ENCODE measurements at places on chromosomes 11 and 22.

GRCh38 chr11:17968206-17968605, 44.6 kb downstream of the SERGEF start:
- no peak for DNase-seq

DNA sequence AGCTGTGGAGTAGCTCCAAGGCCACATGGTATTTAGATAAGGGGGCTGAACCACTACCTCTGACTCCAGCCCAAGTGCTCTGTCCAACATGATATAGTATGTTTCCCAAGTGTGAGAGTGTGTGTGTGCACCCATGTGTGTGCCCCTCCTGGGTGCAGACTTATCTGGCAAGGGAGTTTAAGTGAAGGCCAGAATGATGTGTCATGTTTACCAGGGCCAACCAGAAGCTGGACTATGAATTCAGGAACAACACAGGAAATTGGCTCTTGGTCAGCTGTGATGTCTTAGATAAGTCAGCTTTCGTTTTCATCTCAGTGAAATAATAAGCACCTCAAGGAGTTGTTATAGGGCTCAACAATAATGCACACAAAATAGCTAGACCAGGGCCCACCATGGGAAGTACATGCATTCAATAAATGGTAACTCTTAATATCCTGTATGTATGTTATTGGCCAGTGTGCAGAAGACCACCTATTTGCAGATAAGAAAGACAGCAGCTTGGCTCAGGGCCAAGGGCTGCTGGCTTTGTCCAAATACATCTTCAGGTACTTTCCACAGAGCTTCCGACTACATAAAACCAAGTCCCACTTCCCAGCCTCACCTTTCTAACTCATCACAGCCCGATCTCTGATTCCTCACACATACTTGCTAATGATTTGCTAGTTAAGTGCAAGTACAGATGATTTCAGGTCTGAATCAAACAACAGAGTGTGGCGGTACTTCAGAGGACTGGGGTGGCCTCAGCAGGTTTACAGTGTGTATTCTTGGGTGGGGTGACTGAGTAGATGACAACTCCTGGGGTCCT, 120.9 kb downstream of the ME3 start:
- DNase-seq = no peak

- DNase-seq = no peak
Measured at GRCh38 chr22:46863794-46864193, 101.3 kb downstream of the TBC1D22A start.

DNA sequence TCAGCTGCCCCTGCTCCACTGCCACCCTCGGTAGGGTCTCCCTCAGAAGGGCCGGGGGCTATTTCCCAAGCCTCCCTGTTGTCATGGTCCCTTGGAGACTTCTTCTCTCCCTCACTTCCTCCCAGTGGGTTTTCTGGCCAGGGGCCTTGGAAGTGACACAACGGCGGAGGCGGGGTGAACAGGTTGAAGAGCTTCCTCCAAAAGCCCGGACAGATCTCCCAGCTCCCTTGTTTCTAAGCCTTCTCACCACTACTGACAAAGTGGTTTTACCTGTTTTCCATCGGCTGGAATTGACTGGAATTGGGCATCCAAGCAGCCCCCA, 14.5 kb downstream of the MYH9 start:
- no peak for DNase-seq

- no peak for DNase-seq
Measured at GRCh38 chr11:112661571-112661970, 299.6 kb upstream of the NCAM1 start.

DNA sequence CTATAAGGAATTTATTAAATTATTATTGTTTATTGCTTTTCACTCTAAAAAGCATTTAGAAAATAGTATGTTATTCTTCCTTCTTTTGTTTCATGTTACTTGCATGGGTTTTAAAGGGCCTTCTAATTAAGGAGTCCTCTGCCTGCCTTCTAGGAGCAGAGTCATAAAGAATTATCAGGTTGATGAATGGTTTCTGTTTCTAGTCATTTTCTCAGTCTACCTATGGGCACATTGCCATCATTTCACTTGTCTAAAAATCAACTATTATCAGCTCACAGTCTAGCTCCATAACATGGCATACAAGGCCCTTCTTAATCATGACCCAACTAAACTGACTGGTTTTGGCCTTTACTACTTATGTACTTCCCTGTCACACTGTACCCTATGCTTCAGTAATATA, 16.2 kb downstream of the DYNC2H1 start:
- DNase-seq = no peak

- DNase-seq = no peak
Measured at GRCh38 chr22:47324435-47324990, 562.1 kb downstream of the TBC1D22A start.

DNA sequence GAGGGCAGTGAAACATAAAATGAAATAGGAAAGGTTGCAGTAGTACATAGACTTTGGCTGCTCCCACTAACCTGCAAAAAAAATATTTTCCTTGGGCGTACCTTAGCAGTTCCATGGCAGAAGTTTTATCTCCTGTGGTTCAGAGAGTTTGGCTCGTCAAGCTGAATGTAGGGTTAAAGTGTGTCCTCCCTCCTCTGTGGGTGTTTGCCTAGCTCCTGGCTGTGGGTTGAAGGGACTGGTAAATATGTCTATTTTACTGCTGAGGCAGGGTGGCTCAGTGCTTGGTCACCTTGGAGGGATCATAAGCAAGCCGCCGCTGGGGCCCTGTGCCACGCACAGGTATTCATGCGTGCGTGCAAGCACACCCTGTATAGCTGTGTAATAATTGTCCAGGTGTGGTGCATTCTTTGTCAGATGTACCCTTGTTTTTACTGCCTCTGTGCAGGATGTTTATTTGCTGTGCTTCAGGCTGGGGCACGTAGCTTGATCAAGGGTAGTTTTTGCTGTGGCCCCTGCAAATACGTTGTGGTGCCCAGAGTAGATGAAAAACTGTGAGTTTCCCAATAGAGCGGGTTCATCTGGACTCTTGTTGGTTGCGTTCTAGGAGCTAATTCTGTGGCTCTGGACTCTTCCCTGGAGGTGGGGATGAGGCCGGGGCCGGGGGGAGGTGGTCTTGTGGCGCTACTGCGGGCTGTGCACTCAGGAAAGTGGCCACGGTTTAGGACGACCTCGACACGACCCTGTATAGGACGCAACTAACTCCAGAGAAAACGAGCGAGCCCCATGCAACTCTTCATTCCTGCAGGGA, 732 bp upstream of the SORL1 start:
- DNase-seq = no peak

DNA sequence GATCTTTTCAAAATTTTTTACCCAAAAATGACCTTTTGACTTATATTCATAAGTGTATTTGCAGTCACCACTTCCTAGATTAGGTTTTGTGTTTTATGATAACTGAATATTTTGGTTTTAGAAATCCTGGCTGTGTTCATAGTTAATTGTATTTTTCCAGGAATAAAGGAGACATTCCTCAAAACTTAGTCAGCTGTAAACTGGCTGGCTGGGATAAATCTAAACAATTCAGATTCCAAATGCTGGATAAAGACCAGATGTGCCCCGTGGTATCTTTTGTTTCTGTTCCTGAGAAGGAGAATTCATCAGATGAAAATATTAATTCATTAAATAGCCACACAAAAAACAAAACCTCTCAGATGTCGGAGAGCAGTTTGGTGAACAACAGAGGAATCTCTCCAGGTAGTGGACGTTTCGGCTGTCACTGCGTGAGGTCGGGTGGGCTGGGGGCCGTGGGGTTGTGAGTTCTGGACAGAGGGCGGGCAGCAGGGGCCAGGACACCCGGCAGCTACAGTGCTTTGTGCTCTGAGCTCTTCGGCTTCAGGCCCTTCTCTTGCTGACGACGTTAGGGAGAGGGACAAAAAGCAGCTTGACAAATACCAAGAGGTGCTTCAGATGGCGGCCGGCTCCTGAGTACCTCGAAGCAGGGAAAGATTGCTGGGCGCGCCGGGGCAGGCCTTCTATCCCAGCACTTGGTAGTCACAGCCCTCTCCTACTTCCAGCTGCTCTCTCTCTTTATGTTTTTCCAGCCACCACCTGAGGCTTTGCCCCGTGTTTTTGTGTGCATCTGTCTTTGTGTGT, 24.6 kb downstream of the MOV10L1 start:
- DNase-seq = no peak

DNA sequence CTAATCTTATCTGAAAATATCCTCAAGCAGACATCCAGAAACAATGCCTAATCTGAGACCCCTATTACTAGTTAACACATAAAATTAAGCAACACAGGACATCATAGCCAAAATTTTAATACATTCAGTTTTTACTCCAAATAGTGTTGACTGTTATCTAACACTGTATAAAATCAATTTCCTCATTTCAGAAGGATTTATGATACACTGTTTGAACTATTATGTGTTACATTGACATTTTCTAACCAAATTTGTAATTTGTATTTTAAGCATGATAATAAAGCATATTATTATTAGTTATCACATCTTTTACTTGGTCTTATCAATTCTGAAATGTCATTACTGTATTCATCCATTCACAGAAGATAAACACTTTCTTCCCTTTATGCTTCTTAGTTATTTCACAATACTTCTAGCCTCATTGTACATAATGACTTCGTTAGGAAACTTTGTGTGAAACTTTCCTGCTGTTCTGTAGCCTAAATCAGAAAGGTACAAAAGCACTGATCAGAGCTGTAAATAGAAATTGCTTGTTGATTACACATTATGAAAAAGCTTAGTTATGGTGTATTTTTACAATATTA, 1248.9 kb downstream of the JRKL start:
- no peak for DNase-seq

GRCh38 chr22:45163099-45163450, 650 bp upstream of the NUP50 start:
- no peak for DNase-seq

DNA sequence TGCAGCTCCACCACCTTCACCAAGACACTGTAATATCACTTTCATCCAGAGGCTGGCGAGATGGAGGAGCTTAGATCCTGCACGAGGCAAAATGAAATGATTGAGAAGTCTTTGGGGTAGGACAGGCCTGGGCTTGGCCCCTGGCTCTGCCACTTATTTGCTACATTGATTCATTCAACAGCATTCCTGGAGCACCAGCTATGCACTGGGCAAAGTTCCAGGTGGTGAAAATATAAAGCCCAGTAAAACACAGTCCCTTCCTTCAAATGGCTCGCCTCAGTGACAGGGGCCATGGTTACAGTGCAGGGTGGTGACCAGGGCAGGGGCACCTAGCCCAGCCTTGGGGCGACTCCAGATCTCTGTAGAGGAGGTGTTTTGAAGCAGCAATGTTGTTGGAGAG, 19.7 kb downstream of the ALX4 start:
- DNase-seq = no peak

GRCh38 chr22:24409707-24410106, 17.7 kb upstream of the ADORA2A start:
- no peak for DNase-seq

- no peak for DNase-seq
Measured at GRCh38 chr22:41906822-41907221, 8.1 kb downstream of the SHISA8 start.

DNA sequence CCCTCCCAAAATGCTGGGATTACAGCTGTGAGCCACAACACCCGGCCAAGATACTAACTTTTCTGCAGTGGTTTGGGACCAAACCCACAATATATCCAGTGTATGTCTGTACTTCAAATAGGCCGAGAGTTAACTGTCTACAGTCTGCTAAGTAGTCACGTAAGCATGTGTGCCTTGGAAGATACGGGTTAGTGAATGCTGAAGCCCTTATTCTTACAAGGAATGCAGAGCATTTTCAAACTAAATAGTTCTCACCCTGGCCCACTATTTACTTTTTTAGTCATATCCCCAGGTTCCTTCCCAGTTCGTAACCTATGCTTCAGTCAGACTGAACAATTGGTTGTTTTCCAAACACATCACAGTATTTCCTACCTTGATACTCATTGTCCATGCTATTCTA, 176.0 kb downstream of the WNT11 start:
- DNase-seq = no peak

DNA sequence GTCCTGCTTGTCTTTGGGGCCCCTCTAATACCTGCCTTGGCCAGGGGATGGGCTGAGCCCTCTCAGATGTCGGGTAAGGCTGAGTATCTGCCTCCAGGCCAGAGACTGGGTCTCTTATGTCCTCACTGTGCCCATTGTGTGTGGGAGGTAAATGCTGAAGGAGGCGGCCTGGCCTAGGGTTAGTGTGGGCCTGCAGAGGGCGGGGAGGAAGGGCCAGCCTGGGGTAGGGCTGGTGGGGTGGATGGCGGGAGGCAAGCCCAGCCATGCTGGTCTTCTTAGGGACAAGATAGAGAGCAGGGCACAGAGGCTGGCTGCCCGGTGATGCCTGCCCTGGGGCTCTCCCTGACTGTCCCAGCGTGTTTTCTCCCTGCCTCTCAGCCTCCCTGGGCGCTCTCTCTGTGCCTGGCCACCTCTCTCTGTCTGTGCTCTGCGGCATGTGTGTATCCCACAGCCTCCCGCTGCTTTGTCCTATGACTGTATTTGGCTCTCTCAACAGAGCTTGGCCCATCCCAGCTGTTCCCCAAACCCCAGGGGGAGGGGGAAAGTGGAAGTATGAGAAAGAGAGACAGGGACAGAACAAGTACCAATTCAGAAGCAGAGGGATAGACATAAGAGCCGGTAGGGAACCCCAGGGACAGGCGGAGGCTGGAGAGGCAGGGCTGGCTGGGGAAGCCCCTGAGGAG, 57.0 kb downstream of the PDE2A start:
- DNase-seq = no peak
